Thyroid gland (tissue), 4 donors: ENCODE measurements at places on chromosomes 6 and 20. TPM values are rescaled to one million over a fixed set of nuclear protein-coding genes. Genes with fewer than 3 reads are reported as not detected.

GRCh38 chr20:15905661-15906060 lies 667.6 kb downstream of the KIF16B start:
- no peaks in the 10 kb centered on the region for H3K4me1 ChIP-seq
- no peaks in the 10 kb centered on the region for H3K27me3 ChIP-seq
- DNase-seq = no peak
- H3K27ac ChIP-seq = no peak overlapping the region

GRCh38 chr20:48552550-48552949 lies 275.2 kb downstream of the PREX1 start:
- no peaks in the 10 kb centered on the region for H3K27me3 ChIP-seq
- no peak overlapping the region for H3K4me3 ChIP-seq
- H3K27ac ChIP-seq = no peak overlapping the region

DNA sequence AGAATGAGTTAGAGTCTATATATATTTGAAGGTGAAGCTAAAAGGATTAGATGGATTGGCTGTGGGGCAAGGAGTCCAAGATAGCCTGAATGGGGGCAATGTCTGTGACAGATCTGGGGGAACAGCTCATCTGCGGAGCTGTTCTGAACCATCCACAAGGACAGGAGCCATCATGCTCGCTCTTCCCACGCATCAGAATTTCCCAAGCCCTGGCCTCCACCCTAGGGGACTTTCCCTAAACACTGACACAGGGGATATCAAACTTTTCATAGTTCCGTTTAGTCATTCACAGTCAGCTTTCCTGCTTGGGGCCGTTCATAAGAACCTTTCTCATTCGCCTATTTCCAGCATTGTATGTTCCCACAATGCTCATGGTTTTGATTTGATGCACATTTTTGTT lies 37.6 kb upstream of the CCN6 start:
- H3K27ac ChIP-seq = no peak overlapping the region
- H3K4me1 ChIP-seq = no peaks in the 10 kb centered on the region
- H3K36me3 ChIP-seq = no peaks in the 10 kb centered on the region
- H3K27me3 ChIP-seq = no peaks in the 10 kb centered on the region
- no peak for DNase-seq
- H3K4me3 ChIP-seq = no peak overlapping the region

DNA sequence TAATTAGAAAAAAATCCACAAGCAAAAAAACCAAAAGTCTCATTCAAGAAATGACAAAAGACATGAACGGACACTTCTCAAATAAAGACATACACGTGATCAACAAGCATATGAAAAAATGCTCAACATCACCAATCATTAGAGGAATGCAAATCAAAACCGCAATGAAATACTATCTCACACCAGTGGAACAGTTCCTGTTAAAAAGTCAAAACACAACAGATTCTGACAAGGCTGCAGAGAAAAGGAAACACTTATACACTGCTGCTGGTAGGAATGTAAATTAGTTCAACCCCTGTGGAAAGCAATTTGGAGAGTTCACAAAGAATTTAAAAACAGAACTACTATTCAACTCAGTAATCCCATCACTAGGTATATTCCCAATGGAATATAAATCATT lies 58.0 kb downstream of the IRAK1BP1 start:
- no peaks in the 10 kb centered on the region for H3K27me3 ChIP-seq
- H3K4me1 ChIP-seq = no peaks in the 10 kb centered on the region
- DNase-seq = no peak
- H3K36me3 ChIP-seq = no peaks in the 10 kb centered on the region
- no peak overlapping the region for H3K27ac ChIP-seq
- H3K4me3 ChIP-seq = no peak overlapping the region

DNA sequence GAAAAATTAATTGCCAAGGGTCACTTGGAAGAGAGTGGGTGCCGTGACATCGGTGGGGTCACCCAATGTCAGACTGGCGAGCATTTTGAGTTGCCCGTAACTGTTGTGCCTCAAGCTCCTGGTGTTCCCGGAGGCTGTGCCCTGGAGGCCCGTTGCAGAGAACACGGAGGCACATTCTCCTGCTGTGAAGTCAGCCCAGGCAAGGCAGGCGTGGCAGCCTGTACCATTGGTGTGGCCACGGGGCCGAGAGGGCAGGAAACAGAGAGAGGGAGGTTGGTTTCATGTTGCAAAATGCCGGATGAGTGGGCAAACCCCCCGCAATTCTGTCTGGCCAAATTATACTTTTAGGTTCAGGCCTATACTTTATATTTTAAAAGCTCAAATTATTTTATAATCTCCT lies 81.2 kb downstream of the THBS2 start:
- H3K27ac ChIP-seq = peak overlapping the region; percentile 47
- H3K4me1 ChIP-seq = no peaks in the 10 kb centered on the region
- H3K27me3 ChIP-seq = no peaks in the 10 kb centered on the region
- no peak overlapping the region for H3K4me3 ChIP-seq
- peak; percentile 45 for DNase-seq

GRCh38 chr6:167116109-167116837 lies 6.6 kb upstream of the CCR6 start:
- no peaks in the 10 kb centered on the region for H3K27me3 ChIP-seq
- H3K36me3 ChIP-seq = no peaks in the 10 kb centered on the region
- DNase-seq = peak; percentile 66
- peaks cover 11% of the 10 kb centered on the region for H3K4me1 ChIP-seq
- no peak overlapping the region for H3K4me3 ChIP-seq

GRCh38 chr6:25303254-25303653 lies 24.1 kb downstream of the CARMIL1 start:
- H3K27me3 ChIP-seq = no peaks in the 10 kb centered on the region
- H3K4me3 ChIP-seq = no peak overlapping the region
- no peak for DNase-seq
- H3K27ac ChIP-seq = no peak overlapping the region

GRCh38 chr6:43803783-43804549 lies 34.0 kb downstream of the VEGFA start:
- H3K4me1 ChIP-seq = no peaks in the 10 kb centered on the region
- no peaks in the 10 kb centered on the region for H3K27me3 ChIP-seq
- no peak overlapping the region for H3K4me3 ChIP-seq

DNA sequence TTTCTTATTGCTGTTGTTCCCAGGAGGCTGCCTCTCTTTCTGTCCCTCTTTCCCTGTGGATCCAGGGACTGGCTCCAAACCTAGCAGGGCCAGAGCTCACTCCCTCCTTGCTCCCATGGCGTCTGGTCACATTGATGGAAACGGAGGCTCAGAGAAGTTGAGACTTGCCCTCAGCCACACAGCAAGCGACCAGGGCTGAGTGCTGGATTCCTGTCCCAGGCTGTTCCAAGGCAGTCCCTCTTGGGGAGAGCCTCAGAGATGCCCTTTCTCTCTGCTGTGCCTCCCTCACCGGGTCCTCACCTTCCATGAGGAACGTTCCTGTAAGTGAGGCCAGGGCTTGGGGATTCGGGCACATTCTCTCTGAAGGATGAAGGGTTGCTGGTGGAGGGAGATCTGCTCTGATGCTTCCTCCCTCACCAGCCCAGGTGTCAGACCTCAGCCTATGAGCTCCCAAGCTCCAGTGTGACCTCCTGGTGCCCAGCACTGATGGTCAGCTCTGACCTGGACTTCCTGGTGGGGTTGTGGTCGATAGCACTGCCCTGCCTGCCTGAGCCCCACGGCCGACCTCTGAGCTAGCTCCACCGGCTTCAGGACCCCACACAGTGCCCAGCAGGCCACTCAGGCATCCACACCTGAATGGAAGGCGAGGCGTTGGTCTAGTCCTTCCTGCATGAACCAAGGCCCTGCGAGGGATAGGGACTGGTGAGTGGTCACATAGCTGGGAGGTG lies 26.8 kb downstream of the SUN5 start:
- no peaks in the 10 kb centered on the region for H3K36me3 ChIP-seq
- no peaks in the 10 kb centered on the region for H3K27me3 ChIP-seq
- no peak overlapping the region for H3K4me3 ChIP-seq

GRCh38 chr6:68087399-68088133 lies 547.5 kb upstream of the ADGRB3 start:
- H3K4me3 ChIP-seq = no peak overlapping the region
- no peaks in the 10 kb centered on the region for H3K27me3 ChIP-seq
- H3K27ac ChIP-seq = peak overlapping the region; percentile 61
- H3K36me3 ChIP-seq = no peaks in the 10 kb centered on the region
- no peak for DNase-seq

- H3K27ac ChIP-seq = peak within 1 kb of the TSS; percentile 95
- DNase-seq = peak; percentile 92
- H3K27me3 ChIP-seq = no peaks in the 10 kb centered on the region
- no peaks in the 10 kb centered on the region for H3K36me3 ChIP-seq
Measured at GRCh38 chr6:7541175-7542064, at the start of gene DSP. Gene DSP, plus strand, starts transcription at chr6:7541671. Its CDS starts 245 bp downstream, at chr6:7541916.

- H3K27ac ChIP-seq = no peak overlapping the region
- H3K27me3 ChIP-seq = no peaks in the 10 kb centered on the region
- H3K36me3 ChIP-seq = no peaks in the 10 kb centered on the region
- DNase-seq = no peak
Measured at GRCh38 chr6:139703780-139704179, 329.3 kb upstream of the CITED2 start.

GRCh38 chr20:19889011-19889953 lies 127.9 kb upstream of the NAA20 start:
- no peaks in the 10 kb centered on the region for H3K36me3 ChIP-seq
- H3K4me1 ChIP-seq = peaks cover 60% of the 10 kb centered on the region
- H3K27me3 ChIP-seq = no peaks in the 10 kb centered on the region
- peak; percentile 6 for DNase-seq
- peak overlapping the region; percentile 88 for H3K27ac ChIP-seq
- no peak overlapping the region for H3K4me3 ChIP-seq

DNA sequence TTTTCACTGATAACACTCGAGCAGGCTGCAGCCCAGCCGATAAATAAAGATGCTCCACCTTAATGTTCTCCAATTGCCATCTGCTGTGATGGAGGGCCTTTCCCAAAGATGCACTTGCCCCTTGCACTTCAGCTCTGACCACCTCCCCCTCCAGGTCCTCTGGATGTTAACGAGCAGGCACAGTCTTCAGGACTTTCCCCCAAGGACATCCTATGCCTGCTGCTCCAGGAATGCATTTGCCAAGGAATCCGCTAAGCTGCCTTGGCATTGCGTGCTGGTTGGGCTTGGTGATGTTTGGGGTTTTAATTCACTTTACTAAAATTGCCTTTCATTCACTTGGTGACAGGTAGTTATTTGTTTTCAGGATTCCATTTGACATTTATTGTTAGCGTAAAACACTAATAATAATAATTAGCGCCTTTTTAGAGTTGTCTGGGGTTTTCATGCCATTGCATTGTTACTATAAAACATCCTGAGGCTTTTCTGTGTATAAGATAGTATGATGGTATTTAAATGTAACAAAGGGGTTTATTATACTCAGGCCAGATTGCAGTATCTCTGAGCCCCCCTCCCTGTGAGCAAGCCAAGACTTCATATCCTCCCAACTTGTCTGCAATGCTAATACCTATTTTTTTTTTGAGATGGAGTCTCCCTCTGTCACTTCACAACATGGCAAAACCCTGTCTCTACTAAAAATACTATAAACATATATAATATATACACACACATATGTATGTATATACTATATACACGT lies 66.7 kb upstream of the TSHZ2 start:
- no peak for DNase-seq
- H3K27me3 ChIP-seq = no peaks in the 10 kb centered on the region
- H3K4me3 ChIP-seq = no peak overlapping the region
- H3K4me1 ChIP-seq = no peaks in the 10 kb centered on the region
- no peak overlapping the region for H3K27ac ChIP-seq
- no peaks in the 10 kb centered on the region for H3K36me3 ChIP-seq

- H3K4me1 ChIP-seq = no peaks in the 10 kb centered on the region
- H3K36me3 ChIP-seq = no peaks in the 10 kb centered on the region
- DNase-seq = no peak
- no peaks in the 10 kb centered on the region for H3K27me3 ChIP-seq
Measured at GRCh38 chr6:123716506-123716905, 79.8 kb upstream of the TRDN start.

DNA sequence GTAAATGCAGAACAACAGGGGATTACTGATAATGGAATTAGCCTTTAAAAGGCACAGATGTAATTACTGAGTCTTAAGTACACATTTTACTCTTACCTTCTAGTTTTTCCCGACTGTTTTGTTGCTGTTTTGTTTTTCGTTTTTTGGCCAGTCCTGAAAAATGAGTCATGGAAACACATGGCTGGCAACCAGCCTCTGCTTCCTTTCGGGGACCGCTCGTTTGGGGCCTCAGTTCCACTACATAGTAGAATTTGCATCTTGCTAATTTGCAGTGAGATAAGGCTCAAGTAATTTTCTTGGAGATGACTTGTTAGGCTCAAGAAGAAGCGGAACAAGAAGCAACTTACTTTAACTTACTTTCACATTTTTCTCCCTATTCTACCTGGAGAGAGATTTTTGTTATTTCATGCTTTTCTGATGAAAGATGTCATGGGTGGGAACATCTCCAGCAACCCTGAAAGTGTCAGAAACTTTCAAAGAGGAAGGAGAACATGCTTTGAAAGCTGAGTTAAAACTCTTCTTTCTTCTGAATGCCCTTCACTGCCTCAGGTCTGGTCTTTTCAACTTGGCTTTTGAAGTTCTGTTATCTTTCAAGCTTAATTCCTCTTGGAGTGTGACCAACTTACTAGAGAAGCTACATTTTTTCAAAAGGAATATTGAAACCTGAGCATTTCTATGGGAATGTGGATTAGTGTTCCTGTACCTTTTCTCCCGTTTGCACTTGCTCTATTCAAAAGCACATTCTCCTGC lies 71.5 kb upstream of the HDAC2 start:
- no peaks in the 10 kb centered on the region for H3K36me3 ChIP-seq
- H3K27ac ChIP-seq = no peak overlapping the region
- no peak for DNase-seq
- H3K27me3 ChIP-seq = no peaks in the 10 kb centered on the region

DNA sequence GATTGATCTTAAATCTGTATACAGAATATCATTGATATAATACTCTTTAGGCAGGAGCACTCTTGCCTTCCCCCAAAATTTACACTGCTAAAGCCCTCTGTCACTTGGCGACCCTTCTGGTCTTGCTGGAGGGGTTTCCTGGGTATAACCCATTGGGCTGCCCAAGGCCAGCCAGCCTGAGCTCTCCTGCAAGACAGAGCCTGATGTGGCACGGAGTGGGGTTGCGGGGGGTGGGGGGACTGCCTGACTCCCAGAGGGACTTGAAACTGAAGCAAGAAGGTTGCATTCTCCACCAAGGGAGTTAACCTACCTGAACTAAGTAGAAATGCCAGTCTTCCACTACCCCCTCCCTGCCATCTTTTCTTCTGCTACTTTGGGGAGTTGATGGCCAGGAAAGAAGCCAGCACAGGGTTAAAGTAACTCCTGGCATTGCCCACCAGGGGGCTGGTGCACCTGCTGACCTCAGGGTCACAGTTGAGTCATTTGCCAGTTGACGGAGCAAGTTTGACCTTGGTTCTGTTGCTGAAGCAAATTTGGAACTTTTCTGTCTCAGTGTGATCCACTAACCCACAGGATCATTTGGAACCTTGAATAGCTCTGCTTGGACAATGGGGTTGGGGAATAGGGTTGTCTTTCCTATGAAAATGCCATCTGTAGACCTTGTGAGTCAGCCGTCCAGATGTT lies 79.4 kb downstream of the ASXL1 start:
- no peaks in the 10 kb centered on the region for H3K4me1 ChIP-seq
- DNase-seq = no peak
- no peaks in the 10 kb centered on the region for H3K27me3 ChIP-seq

The DEFB113 gene
- total RNA-seq = not detected

The BPIFB2 gene
- not detected for total RNA-seq

The HCK gene
- 3.1 TPM for total RNA-seq

The C20orf204 gene
- total RNA-seq = 2.6 TPM

The SCGN gene
- total RNA-seq = not detected

The MRAP2 gene
- 1.5 TPM for total RNA-seq

The BANF2 gene
- not detected for total RNA-seq

The DEFB115 gene
- total RNA-seq = not detected

The MOCS1 gene
- total RNA-seq = 35.7 TPM
